ENCODE measurements at places on chromosomes 6 and 20.

GRCh38 chr20:2691127-2691526, 1.5 kb upstream of the EBF4 start:
- DNase-seq: no peak

DNA sequence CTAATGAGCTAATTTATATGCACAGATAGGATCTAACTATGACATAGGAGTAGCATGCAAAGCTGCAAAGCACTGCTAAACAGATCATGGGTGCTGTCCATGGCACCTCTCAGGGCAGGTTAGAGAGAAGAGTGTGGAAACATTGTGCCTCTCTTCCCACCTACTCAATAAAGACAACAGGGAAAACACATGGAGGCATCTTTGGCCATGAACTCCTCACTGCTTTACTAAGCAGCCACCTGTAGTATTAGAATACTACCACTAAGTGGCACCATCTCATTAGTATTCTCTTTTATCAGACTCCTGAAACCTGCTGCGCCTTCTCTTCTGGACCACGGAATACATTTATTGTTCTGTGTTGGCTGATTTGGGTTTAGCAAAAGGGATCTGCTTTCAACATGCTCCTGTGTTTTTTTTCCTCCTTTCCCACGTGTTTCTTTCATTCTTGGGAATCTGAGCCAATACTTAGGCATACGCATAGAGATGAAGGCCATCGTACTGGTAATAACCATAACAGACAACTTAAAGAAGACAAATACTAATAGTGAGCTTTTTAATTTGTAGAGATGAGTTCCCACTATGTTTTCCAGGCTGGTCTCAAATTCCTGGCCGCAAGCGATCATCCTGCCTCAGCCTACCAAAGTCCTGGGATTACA, 9.4 kb upstream of the HDDC2 start:
- peak; percentile 54 for DNase-seq

DNA sequence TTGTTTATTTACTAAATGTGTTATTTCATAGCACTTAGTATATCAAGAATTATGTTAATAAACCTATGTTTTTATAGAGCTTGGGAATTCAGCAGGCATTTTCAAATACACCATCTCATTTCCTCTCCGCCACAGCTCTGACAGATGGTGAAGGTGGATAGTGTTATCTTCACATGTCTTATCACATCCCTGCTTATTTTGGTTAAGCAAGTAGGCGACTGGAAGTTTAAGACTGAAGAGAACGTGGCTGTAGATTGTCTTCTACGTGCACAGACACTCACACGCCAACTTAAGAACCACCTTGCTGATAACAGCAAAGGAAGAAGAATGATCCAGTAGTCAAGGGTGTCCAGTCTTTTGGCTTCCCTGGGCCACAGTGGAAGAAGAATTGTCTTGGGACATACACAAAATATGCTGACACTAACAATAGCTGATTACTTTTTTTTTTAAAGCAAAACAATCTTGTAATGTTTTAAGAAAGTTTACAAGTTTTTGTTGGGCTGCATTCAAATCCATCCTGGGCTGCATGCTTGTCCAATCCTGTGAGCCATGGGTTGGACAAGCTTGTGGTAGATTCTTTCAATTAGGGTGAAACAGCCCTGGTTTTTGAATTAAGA, 43.3 kb upstream of the SCGN start:
- DNase-seq: no peak

DNA sequence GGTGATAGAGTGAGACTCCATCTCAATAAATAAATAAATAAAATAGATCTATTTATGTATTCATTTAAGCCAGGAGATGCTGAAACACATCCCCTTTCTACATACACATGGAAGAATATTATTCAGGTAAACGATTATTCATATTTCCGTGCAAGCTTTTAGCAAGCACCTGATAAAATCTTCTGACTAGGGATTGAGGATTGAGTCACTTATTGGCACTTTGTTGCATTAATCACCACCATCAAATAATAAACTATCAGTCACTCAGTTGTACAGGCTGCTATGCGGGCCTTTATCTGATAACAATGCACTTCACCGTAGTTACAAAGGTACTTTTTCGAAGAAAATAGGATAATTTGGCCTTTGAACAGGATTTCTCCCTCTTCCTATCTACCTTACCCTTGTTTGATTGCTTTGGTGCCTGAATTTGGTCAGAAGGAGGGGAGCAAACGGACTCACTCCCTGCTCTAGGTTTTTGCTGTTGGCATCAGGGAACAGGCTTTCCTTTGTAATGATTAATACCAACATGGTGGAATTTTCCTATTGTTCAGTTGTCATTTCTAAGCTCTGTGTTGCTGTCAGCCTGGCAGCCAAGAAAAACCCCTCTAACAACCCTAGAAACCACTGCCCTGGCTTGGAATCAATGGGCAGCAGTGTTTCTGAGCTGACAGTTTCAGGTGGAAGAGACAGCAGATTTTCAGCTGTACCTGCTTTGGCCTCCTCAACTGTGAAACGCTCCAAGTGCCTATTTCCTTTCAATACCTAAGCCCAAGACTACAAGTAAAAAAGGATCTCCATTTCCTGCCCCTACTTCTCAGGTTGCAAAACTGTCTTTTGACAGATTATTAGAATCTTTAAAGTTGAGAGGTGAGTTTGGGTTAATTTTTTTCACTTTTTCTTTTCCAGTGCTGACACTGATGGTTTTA, 63.0 kb downstream of the MYB start:
- DNase-seq: no peak

DNA sequence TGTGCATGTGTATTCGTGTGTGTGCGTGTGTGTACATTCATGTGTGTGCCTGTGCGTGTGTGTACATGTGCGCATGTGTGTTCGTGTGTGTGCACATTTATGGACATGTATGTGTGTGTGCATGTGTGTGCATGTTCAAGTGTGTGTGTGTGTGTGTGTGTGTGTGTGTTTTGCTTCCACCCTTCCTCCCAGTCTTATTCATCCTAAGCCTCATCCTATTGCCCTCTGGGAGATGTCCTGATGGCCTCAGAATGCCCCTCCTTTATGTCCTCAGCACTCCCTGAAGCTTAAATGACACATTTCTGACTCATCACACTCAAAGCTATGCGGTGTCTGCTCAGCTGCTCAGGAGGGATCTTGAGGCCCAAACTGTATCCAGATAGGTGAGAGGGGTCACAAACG, 76.6 kb upstream of the CCDC167 start:
- no peak for DNase-seq

DNA sequence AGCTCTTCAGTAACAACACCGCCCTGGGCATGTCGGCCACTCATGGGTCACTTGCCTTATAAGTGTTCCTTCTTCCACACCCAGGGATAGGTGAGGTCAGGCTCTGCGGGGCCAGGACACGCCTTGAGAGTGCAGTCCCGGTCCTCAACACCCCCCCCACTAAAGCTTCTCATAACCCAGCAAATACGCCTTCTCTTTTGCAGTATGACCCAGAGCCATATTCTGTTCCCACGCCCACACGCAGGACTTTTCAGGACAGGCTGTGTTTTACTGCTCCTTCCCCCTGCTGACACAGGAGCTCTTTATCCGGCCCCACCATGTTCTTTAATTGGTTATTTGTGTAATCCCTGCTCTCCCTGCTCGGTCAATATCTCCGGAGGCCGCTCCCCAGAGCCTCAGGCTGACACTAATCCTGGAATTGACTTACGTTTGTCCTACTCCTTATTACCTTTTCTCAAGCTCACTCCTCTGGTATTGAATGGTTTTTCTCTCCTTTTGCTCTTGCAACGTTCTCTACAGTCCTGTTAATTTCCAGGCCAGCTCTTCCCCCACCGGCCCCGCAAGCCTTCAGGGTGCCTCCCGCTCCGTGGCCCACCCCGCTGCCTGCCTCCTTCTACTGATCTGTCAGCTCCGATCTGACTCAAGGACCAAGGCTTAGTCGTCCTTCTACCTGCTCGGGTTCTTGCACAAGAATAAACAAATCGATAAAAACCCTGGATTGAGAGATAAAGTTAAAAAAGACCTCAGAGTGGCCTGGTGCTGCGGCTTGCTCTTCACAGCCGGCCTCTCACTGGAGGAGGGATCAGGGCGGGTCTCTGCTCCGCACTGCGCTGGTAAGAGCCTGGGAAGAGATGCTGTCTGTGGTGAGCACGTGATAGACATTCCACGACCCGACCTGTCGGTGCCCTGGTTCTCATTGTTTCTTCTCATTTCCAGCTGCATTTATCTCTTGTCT, 357.5 kb downstream of the ZFAND3 start:
- no peak for DNase-seq

DNA sequence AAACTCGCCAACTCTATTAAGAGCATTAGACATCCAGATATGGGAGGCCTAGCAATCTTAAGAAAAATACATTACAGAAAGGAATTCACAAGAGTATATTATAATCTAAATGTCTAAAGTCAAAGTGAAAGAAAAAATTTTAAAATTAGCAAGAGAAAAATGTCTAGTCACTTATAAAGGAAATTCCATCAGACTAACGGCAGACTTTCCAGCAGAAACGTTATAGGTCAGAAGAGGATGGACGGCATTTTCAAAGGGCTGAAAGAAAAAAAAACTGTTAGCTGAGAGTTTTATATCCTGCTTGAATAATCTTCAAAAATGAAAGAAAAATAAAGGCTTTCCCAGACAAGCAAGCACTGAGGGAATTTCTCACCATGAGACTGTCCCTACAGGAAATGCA, 269.0 kb downstream of the HDGFL1 start:
- no peak for DNase-seq

Data from astrocyte of the cerebellum (primary cell).